ENCODE measurements at places on chromosomes 4 and X.
A peak's percentile ranks its signal among the peaks of the same experiment; 100 is the strongest.

DNA sequence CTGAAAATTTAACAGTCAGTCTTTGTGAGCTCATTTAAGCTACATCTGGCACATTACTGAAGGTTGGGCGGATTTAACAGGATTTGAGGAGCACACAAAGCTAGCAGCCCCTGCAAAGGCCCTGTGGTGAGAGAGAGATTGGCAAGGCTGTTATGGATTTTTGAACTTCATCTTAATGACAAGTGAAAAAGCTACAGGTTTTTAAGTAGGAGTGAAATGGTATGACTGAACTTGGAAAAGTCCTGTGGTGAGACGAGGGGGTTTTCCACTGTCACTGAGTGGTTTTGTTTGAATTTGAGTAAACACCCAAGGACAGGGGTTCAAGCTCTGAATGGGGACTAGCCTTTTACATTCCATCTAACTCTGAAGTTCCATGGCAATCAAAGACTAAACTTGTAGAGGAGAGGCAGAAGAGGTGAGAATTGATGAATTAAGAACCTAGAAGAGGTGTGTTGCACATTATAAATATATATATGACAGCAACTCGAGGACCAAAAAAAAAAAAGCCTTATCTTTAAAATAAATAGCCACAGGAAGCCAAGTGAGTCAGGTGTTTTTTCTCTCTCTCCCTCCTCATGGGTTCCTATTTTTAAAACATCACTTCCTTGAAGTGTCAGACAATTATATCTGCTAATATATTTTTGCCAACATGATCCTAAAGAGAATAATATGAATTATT, 47.8 kb upstream of the CLNK start:
- no peak for DNase-seq

- no peak for DNase-seq
Measured at GRCh38 chr4:105815701-105816100, 79.6 kb upstream of the NPNT start.

- DNase-seq = no peak
Measured at GRCh38 chr4:8517946-8518345, 62.2 kb upstream of the GPR78 start.

- no peak for DNase-seq
Measured at GRCh38 chr4:166400270-166400894, 527.3 kb downstream of the TLL1 start.

DNA sequence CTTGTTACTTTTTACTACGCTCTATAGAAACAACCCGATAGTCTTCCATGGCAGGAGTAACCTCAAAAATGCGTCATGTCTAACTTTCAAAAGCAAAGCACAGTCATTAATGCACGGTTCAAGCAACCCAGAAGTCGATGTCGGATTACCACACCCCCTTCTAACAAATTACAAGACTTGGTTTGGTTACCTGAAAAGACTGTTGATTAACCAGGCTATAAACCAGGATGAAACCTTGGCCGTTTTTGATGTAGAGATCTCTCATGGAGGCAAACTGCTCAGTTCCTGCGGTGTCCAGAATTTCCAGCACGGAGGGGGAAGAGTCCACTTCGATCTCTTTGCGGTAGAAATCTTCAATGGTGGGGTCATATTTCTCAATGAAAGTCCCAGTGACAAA, 2.4 kb downstream of the RAP2C start:
- DNase-seq = peak; percentile 39

GRCh38 chrX:20132666-20133065, 9.0 kb downstream of the EIF1AX start:
- no peak for DNase-seq

DNA sequence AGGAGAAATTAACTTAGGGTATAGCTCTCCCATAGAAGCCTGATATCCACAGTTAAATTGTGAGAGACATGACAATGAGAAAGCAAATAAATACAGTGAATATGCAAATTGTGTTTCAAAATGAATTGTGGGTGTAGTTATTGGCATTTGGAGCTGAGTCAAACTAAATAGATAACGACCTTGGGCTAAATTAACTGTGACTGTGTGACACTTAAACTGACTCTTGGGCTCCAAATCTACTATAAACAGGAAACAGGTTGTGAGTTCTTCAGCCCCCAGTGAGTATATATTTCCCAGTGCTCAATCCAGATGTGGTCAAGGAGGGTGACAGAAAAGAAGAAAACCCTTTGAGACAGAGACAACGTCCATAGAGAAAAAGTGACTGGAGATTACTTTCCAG, 11.3 kb upstream of the MAGEA10 start:
- no peak for DNase-seq

- no peak for DNase-seq
Measured at GRCh38 chrX:78687586-78687985, 28.5 kb upstream of the RTL3 start.

- DNase-seq = no peak
Measured at GRCh38 chrX:45347877-45348276, 147.2 kb upstream of the DIPK2B start.

GRCh38 chr4:155060419-155060818, 148.0 kb upstream of the NPY2R start:
- DNase-seq = no peak

DNA sequence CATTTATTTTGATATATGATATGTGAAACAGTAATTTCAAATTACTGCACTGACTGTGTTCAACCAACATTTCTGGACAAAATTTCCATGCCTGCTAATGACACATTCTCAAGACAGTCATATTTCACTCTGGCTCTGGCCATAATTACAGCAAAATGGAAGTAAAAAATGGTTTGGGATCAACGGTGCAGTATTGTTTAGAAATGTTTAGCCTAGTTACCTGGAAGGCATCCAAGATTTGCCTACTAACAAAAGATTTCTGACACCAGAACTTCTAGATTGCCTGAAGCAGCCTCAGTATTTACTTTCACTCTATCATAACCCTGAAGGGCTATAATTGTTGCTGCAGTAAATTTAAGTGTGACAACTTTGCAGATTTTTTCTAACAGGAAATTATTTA, 416.3 kb downstream of the PCDH10 start:
- DNase-seq = no peak

GRCh38 chrX:149398027-149398426, 107.1 kb downstream of the IDS start:
- no peak for DNase-seq

DNA sequence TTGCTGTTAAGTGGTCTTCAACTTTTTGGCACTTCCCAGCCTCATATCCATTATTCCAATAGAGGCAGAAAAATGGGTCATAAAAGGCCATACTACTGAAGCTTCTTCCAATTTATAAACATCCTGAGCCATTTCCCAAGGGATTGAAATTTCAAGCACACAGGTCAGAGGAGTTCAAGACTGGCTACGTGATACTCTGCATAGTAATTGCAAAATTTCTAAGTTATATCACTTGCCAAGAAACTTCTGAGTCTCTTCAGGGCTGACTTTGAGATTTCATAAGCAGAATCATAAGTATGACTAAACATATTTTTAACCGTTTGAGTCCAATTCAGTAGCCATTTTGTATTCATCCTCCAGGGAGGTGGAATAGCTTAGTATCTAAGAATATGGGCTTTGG, 75.6 kb upstream of the RXFP1 start:
- no peak for DNase-seq

GRCh38 chrX:53093177-53093655, 726 bp upstream of the KANTR start:
- peak; percentile 78 for DNase-seq

GRCh38 chr4:8053688-8054449, 104.7 kb downstream of the ABLIM2 start:
- DNase-seq = no peak

- no peak for DNase-seq
Measured at GRCh38 chr4:81071013-81071412, 40.5 kb downstream of the BMP3 start.
